ENCODE measurements at places on chromosomes 1 and 21.

DNA sequence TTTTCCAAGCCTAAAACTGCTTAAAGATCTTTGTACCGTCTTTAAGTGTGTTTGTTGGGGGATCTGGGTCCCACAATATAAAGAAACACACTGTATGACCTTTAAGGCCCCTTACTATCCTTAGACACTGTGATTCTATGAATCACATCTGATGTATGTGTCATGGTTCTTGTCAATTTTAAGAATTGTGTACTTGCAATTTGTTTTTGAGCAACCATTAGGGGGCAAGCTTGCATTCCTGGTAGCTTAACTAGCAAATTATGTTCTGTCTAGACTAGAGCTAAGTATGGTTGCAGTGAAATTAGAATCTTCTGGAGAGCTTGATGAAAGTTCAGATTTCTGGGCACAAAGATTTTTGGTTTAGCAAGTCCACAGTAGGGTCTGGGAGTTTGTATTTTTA lies 219.5 kb downstream of the TPR start:
- DNase-seq, result no peak

DNA sequence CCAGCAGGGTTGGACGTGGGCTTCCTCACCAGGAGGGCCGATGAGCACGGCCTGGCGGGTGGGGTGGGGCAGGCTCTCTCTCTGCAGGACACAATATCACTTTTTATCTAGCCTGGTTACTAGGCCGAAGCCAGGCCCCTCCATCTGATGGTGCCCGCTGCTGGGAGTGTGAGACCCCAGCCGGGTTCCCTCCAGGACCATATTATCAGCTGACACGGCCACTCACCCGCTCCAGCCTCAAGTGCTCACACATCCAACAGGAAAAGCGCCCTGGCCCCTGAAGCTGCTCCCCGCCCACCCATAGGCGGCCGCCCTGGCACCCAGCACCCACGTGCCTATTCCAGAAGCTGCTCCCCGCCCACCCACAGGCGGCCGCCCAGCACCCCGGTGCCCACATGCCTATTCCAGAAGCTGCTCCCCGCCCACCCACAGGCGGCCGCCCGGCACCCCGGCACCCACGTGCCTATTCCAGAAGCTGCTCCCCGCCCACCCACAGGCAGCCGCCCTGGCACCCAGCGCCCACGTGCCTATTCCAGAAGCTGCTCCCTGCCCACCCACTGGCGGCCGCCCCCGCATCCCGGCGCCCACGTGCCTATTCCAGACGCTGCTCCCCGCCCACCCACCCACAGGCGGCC lies 5.0 kb downstream of the SLC19A1 start:
- no peak for DNase-seq

DNA sequence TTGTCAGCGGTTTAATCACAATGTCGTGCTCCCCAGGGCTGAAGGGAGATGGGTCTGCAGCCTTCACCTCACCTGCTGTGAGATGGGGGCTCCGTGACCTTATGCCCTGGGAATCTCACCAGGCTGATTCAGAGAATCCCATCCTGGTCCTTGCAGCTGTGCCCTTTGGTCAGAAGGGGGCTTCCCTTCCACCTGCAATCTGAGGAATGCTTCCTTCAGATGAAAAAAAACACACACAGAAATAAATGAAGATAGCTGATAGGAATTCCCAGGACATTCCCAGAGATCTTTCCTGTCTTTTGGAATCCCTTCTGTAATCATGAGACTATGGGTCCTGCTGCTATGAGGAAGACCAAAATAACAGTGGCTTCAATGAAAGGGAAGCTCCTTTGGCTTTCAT lies 127.0 kb upstream of the VAMP3 start:
- no peak for DNase-seq

GRCh38 chr1:17370618-17371017 lies 1.4 kb upstream of the PADI6 start:
- DNase-seq, result no peak

DNA sequence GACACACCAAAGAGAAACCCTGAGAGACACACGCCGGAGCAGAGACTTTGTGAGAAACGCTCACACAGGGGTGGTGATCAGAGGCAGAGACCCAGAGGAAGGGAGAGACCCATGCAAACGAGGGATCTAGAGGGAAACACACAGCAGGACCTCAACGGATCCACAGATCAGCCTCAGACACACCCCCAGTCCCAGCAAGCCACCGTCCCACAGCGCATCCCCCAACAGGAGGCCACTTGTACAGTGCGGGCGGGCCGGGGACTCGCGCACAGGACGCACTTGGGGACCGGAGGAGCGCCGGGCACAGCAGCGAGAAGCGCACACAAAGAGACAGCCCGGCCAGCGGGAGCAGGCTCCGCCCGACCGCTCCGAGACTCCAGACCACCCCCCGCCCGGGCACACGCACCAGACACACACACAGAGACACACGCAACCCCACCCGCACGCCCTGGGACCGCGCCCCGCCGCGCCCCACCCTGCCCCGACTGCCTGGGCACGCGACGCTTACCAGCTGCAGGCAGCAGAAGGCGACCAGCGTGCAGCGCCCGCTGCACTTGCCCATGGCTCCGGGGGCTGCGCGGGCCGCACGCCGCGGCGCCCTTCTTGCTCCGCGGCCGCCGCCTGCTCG lies 587 bp downstream of the NKAIN1 start:
- no peak for DNase-seq

DNA sequence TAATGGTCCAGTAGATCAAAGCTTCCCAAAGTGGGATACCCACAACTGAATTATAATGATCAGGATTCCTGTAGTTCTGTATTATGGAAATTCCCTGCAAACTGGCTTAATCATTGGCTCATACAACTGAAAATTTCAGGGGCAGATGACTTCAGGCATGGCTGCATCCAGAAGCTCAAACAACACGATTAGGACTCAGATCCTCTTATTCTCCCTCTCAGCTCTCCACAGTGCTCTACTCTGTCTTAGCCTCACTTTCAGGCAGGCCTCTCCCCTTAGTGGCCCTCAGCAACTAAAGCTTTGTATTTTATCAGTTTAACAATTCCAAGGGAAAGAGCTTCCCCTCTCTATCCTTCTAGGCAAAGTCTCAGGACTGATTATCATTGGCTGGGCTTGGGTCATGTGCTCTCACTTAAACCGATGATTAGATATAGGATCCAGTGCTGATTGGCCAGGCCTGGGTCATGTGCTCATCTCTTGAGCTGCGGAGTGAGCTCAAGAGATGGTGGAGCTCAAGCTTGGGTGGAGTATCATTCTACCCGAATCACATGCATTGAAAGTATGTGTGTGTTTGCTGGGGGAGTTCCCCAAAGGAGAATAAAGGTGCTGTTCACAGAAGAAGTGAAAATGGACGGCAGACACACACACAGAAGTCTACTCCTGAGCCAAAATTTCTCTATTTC lies 57.9 kb upstream of the RUNX3 start:
- no peak for DNase-seq

DNA sequence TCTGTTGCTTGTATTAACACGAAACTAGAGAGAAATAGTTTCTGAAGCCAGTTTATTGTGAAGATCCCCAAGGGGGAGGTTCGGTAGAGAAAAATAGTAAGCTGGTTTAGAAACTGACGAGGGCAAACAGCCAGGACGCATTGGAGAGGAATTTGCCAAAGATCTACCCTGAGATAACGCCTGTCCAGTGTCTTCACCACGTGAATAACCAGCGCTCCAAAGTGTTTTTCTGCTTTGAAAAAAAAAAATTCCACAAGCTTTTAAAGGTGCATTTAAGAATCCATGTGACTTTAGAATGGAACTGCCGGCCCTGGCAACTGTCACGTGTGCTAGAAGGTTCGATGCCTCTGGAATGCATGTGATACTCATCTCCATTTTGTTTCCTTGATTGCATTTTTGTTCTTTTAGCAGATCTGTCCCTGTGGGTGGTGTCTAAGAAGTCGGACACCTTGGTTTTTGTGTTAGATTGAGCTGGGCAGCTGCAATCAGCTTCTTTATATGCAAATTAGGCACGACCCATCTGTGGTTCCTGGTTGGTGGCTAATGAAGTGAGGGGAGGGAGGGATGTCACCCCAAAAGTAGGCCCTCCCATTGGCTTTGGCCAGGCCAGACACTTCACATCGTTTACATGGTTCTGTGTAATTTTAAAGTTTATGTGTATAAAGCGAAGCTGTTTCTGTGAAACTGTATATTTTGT lies 1.3 kb upstream of the THAP3 start:
- DNase-seq, result no peak
